ENCODE measurements at places on chromosomes 16 and 17.

DNA sequence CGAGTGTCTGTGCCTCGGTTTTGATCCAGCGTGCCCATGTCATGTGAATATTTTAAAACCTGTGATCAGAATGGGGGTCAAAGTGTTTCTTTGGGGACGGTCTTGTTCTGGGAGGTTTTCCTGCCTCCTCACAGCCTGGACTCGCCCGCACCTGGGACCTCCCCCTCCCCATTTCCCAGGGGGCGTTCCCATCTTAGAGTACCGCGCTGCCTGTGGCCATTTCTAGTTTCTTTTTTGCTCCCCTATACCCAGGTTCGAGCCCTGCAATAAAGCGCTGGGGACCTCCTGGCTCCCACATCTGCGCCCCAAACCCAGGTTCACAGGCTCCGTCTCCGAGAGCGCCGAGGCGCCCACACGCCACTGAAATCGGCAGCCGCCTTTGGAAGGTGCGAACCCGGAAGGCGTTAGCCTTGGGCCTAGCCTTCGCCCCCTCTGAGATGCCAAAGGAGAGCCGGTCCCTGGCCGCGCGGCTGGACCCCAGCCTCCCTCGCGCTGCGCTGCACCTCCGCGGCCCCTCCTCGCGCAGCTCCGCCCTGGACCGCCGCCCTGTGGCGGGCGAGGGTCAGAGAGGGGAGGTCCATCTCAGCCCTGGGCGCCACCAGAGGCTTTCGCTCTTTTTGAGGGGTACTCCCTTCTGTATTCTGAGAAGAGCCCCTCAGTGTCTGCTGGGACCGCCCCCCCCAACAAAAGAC, 1.7 kb downstream of the KCNJ12 start:
- no peak for DNase-seq

DNA sequence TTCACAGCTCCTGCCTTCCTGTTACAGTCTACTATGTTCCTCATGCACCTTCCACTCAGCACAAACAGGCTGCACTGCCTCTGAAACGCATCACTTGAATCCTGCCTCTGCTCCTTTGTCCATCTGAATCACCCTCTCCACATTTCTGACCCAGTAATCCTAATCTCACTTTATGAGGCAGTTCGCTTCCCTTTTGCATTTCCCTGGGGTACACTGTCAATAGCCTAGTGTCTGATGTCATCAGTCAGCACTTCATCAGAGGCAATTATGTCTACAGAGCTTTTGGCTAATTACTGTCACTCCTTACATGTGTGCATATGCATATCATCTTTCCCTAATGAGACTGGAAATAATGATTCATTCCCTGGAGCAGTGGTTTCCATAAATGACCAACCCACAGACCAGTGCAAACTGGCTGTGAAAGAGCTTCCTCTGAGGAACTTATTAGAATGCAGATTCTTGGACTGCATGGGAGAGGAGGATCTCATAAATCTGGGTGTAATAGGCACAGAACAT, 23.6 kb downstream of the CA4 start:
- no peak for DNase-seq

DNA sequence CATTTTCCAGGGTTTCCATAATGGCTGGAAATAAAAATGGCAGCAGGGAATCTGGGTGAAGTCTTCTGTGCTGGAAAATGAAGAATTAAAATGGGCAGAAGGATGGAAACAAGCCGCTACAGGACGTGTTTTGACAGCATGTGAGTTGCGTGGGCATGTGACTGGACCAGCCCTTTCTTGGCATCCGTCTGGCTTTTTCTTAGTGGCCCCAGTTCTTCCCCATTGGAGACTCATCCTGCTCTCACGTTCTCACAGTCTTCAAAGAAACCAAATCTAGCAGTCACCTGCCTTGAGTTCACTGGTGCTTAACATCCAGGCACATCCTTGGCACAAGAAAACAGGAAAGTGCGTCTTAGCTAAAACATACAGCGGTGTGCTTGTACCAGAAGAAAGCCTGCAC, 180.2 kb upstream of the CACNG5 start:
- DNase-seq: no peak

- DNase-seq: no peak
Measured at GRCh38 chr16:60230666-60231065, 1496.5 kb upstream of the GOT2 start.

- DNase-seq: no peak
Measured at GRCh38 chr17:49700960-49701359, 6.8 kb downstream of the SLC35B1 start.

GRCh38 chr16:85528528-85529387, 84.4 kb upstream of the GSE1 start:
- DNase-seq: peak; percentile 15

GRCh38 chr17:69495787-69496186, 81.3 kb downstream of the MAP2K6 start:
- no peak for DNase-seq

- DNase-seq: peak; percentile 14
Measured at GRCh38 chr17:42720996-42721583, 23.8 kb downstream of the EZH1 start.

- DNase-seq: no peak
Measured at GRCh38 chr16:62038646-62039045, 2.4 kb upstream of the CDH8 start.

- DNase-seq: peak; percentile 32
Measured at GRCh38 chr17:41419716-41420115, 4.7 kb downstream of the KRT37 start.

GRCh38 chr17:29613352-29613837, 9.3 kb downstream of the CORO6 start:
- DNase-seq: peak; percentile 90

DNA sequence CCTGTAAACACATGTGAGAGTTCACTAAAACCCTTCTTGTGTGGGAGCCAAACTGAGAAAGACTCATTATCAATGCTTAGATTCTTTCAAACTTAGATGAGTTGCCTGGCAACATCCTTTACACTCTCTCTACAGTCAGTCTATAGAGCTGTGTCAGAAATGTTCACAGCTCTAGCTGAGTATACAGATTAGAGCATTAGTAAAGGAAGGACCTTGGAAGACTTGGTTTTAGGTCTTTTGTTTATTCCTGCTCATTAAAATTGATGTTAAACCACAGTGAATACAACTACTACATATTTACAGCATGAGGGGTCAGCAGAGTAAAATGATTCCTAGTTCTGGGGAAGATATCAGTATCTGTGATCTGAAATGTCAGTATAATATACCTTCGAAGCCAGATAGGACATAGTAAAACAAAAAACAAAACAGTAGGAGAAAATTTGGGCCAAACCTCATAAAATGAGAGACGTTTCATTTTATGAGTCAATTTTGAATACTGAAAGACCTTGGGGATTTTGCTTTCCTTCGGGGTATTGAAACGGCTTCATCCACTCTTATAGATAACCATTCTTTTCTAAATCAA, 186.0 kb downstream of the TANC2 start:
- DNase-seq: no peak

GRCh38 chr16:53219371-53219770, 164.6 kb downstream of the CHD9 start:
- DNase-seq: no peak

- DNase-seq: no peak
Measured at GRCh38 chr17:2054262-2054511, 716 bp upstream of the HIC1 start.

- no peak for DNase-seq
Measured at GRCh38 chr17:72962106-72962505, 130.4 kb downstream of the SLC39A11 start.

GRCh38 chr17:74842146-74842598, 17.5 kb downstream of the GRIN2C start:
- no peak for DNase-seq

DNA sequence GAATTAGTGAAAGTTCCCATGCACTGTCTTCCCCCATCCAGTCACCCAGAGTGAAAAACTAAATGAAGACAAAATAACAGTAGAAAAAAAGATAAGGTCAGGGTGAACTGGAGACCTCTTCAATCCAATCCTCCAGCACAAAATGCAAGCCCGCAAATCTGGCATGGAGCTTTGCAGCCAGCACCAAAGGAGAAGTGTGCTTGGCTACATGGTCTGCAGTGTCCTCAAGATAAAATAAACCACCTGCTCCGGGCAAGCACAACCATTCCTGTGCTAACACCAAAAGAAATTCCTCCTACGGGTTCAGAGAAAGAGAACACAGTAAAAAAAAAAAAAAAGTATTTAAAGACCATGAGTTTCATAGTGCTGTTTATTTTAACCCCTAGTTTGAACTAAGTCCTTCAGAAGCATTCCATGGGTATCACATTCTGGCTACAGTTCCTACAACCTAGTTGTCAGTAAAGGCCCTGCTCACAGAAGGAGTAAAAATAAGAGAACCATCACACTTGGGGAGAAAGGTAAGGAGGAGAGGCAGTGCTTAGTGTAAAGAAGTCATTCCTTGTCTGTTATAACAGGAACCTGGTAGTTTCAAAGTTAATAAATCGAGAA, 109.1 kb downstream of the GAS7 start:
- no peak for DNase-seq

- DNase-seq: no peak
Measured at GRCh38 chr17:40518401-40519088, 17.1 kb upstream of the TNS4 start.

DNA sequence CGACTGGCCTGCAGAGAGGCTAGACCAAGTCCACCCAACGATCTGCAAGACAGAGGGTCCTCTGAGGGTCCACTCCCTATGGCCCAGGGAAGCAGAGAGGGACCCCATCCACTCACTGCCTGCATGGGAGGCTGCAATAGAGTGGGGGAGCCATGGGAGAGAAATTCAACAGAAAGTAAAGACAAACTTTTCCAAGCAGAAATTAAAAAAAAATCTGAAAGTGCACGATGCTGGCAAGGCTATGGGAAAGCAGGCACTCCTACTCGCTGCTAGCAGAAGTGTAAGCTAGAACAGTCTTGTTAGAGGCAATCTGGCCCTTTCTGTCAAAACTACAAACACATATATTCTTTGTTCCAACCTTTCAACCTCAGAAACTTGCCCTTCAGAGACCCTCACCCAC, 85.4 kb downstream of the GAS7 start:
- no peak for DNase-seq

DNA sequence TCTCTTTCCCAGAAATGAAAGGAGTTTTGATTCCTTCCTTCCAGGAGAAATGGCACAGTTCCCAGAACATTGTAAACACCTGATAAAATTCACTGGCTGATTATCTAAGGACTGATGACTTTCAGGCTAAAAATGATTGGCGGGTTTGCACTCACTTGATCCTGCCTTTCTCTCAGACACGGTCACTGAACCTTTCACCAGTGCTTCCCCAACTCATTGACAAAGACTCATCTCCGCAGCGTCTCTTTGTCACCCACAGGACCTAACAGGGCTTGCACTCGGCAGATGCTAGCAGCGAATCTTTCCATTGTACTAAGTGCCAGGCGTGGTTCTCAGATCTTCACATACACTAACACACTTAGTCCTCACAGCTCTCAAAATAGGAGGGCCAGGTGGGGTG, 7.3 kb upstream of the DHRS7C start:
- no peak for DNase-seq

- no peak for DNase-seq
Measured at GRCh38 chr17:73305845-73306836, 5.7 kb downstream of the CDC42EP4 start.

DNA sequence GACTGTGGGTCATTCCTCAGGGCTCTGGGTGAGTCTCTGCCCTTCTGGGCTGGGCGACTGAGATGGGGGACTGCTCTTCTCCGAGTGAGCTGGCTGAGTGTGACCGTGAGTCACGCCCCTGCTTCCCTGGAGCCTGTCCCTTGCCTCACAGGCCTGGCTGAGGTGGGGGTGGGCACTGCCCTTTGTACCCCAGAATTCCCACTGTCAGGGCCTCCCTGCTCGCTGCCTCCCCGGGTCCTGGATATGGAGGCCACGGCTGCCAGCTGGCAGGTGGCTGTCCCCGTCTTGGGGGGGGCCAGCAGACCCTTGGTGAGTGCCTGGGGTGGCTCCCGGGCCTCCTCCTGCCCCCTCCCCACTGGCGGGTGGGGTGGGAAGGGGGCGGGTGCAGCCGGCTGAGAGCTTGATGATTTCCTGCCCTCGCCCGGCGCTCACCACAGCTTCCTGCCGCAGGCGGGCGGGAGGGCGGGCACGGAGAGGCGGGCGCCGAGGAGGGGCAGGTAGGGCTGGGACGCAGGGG, at the start of gene LAT:
Gene LAT, plus strand, starts transcription at position 434 of the 517 bp plus-strand sequence. CDS start 366 bp downstream, outside the sequence.
- DNase-seq: peak; percentile 85

DNA sequence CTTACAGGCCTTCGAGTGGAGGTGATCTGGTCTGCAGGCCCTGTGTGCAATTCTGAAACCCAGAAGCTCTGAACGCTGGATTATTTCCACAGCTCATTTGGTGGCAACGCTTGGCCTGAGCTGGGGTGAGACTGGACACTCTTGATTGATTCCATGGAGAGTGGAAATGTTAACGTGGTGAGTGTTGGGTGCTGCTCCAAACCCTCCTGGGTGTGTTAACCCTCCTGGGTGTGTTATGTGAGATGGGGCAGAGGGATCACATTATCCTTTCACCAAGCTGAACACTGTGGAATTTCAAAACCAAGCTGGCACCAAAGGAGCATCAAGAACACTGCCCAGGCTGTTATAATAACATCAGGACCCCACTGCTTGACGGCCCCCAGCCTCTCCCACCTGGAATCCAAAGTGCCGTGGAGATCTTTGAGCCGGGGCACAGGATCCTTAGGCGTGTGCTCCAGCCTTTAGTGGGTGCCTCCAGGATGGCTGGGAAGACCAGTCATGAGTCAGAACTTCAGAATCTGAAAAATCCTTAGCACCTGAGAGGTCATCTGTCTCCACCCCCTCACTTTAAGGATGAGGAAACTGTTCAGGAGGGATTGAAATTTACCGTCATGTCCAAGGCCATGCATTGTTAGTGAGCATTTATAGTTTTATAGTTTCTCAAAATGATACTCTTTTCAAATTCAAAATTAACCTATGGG, 75.0 kb downstream of the RPTOR start:
- DNase-seq: no peak

GRCh38 chr16:75466760-75467159, 2.3 kb upstream of the TMEM170A start:
- no peak for DNase-seq

DNA sequence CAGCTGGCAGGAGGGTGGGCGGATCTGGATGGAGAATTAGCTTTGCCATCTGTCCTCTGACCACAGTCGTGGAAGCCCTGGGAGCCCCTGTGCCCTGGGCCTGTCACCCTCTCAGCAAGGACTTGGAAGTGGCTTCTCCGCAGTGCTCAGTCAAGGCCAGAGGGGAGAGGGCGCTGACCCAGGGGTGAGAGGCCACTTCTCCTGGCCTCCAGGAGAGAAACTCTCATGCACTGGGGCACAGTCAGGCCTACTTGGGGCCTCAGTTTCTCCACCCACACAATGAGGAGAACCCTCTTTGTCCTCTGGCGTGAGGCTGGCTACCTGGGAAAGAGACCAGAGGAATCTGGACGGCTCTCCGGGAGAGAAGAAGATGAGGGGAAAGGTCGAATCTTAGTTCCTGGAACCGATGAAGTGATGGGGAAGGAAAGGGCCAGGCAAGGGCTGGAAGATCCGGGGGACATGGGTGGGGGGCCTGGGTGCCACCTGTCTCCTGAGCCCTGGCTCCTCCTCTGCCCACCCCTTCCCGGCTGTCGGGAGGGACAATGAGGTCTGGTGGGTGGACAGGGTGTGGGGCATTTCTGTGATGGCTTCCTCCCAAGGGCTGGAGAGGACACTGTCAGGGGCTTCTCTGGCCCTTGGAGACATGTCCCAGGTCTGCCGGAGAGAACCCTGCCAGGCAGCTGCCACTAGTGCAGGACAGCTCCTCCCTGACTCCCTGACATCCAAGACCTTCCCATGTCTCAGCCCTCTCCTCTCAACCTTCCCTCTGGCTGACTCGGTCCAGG, 9.0 kb upstream of the ARHGAP27 start:
- no peak for DNase-seq
